T-helper 1 cell (primary cell): ENCODE measurements at places on chromosomes 4 and X.
A peak's percentile ranks its signal among the peaks of the same experiment; 100 is the strongest.

- no peak for DNase-seq
Observed at GRCh38 chr4:106329041-106329618, 12.8 kb downstream of the AIMP1 start.

GRCh38 chr4:78426972-78427371 is 124.6 kb upstream of the ANXA3 start:
- DNase-seq, result no peak

DNA sequence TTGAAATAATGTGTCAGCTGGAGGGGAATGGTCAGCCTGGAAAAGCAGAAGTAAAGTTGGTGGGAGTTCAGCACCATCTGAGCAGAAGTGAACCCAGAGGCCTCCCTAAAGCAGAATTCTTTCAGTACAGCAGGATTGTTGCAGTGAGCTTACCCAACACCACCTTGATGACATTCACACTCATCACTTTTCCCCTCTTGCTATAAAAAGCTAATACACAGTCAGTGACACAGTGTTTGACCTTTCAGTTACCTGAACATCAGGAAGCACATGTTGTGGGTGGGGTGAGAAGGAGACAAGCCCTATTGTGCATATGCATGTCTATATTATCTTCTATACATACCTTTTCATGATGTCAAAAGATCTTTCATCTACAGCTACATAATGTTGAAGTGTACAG is 624.7 kb upstream of the ZFP42 start:
- DNase-seq, result no peak

DNA sequence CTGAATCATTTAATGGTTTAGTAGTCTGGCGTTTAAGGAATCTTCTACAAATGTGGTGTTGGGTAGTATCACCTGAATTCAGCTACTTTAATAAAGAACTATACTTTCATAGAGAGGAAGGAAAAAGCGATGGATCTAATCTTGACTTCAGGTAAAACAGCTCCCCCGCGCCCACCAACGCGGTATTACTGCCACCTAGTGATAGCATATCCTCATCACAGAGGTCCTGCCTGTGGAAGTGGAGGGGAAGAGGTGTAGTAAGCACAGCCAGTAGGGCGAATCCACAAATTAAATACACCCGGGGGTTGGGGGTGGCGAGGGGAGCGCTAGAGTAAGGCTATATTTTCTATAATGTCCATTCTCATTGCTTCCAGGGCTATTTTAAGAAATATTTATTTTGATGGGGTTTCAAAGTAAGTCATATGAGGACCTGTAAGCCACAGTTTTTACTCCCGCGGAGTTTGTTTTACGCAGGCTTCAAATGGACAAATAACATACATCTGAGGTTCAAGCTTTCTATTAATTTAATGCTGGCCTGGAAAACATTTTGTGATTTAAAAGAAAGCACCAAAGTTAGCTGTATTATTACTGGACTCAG is 8.3 kb upstream of the DAPP1 start:
- DNase-seq, result peak; percentile 48

DNA sequence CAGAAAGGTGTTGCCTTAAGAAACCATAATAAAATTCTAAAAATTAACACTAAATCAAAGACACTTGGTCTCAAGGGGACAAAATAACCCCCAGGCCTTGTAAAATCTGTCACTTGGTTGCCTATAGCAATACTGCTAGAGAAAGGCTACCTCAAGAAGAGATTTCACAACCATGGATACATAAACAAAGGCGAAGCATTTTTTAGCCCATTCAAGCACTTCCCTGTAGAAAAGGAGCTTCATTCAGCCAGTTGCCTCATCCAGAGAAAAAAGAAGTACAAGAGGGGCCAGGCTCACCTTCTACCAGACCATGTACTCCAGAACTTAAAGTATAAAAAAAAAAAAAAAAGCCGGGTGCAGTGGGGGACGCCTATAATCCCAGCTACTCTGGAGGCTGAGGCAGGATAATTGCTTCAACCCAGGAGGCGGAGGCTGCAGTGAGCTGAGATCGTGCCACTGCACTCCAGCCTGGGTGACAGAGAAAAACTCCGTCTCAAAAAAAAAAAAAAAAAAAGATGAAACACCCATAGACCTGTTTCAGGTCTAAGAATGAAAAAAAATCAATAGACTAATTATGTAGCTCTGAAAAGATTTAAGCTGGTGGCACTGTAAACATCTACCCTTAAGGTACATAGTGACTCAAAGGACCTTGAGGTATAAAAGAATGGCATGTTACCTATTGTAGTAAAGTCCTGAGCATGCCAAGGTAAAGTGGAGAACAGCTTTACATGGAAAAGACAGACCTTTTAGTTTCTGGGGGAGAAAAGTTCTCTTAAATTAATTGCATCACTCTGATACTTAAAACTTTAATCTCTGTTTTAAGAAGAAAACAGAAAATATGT is 18.0 kb downstream of the RUFY3 start:
- DNase-seq, result no peak

DNA sequence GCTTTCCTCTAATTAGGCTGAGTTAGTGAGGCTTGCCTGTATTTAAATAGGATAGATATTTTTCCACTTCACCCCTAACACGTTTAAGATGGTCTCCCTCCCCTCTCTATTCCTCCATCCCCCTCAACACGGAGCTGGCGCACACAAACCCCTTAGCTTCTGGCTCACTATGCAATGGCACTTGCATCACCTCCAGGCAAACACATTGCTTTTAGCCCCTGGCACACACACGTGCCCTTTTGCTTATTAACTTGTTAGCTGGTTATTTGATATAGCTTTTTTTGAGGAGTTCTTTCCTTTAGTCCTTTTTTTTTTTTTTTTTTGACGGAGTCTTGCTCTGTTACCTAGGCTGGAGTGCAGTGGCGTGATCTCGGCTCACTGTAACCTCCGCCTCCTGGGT is 94.3 kb downstream of the HDAC8 start:
- no peak for DNase-seq

- no peak for DNase-seq
Observed at GRCh38 chrX:142978130-142978684, 47.5 kb upstream of the SPANXN4 start.

GRCh38 chrX:95332530-95332929 is 1352.1 kb upstream of the DIAPH2 start:
- DNase-seq, result no peak

GRCh38 chr4:3013839-3014350 is 50.5 kb downstream of the GRK4 start:
- DNase-seq, result peak; percentile 60

DNA sequence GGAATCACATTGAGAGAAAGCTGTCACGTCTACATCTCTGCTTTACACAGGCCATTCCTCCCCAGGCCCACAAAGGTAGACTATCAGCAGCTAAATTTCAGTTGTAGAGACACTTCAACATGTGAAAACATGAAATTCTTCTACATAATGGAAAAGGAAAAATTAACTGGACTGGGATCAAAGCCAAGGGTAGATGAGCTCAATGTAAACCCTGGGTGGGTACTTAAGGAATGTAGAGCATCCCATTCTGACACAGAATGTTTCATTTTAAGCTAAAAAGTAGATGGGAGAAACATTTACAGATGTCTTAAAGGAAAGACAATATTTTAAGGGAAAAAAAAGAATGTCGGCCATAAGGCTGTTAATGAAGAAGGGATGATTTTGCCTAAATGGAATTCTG is 51.3 kb upstream of the NPNT start:
- DNase-seq, result no peak

DNA sequence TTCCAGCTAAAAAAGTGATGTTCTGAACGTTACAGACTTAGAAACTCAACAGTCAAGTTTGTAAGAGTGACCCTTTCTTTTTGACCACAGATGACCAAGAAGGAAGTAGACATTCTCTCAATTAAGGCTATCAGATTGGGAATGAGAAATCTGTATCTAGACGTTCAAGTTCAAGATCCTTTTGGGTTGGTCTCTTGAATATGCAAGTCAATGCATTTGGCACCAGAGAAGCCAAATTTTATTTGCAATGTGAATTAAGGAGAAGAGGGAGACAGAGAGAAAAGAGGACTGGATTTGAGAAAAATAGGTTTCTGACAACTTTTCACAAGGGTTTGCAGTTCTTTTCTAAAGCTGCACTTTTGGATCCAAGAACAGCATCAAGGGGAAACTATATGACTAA is 17.5 kb upstream of the SULT1E1 start:
- DNase-seq, result no peak

GRCh38 chrX:147565237-147565636 is 346.5 kb upstream of the FMR1 start:
- no peak for DNase-seq
